ENCODE measurements at places on chromosomes 5 and 9.

- DNase-seq, result no peak
Measured at GRCh38 chr9:84366683-84367082, 26.1 kb upstream of the SLC28A3 start.

DNA sequence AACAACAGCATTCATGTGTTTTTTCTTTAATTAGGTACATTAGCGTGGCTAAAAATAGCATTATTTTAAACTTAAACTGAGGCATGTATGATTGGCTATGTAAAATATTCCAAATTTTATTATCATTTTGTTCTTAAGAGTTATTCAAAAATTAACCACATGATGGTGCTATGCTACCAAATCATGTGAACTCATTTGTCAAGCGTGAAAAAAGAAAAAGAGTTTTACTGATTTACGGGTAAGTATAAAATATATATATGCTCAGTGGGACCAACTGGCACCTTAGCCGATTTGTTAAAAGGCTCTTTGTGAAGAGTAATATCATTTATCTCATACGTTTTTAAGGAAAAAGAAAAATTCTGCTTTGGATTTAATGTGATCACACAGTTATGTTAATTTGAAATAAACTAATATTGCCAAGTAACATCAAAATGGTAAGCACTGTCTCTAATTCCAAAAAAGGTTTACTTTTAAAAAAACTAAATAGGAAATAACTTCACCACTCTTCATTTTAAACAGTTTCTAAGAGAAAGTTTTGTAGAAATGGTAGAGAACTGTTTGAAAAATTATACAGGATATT lies 1042.3 kb downstream of the CDH12 start:
- DNase-seq, result peak; percentile 27

- no peak for DNase-seq
Measured at GRCh38 chr9:85089188-85089969, 419.9 kb downstream of the NTRK2 start.

DNA sequence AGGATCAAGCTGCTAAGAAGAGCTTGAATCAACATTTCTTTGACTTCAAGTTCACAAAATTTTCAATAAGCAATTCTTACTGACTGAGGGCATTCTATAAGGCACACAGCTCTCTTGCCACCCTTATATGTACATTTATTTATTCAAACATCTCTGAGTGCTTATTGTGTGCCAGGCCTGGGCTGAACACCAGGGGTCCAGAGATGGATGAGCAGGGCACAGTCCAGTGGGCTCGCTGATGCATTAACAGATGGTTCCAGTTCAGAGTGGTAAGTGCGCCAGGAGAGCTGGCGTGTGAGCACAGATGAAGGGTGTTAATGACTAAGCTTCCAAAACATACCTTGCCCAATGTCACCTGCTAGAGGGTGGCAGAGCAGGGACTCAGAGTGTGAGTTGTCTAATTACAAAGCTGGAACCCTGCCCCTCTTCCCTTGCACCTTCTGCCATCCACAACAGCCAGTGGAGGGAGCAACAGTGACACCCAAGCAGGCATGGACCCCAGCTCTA lies 24.6 kb downstream of the ALG2 start:
- DNase-seq, result no peak

GRCh38 chr5:5558102-5558501 lies 135.6 kb downstream of the ICE1 start:
- DNase-seq, result no peak

DNA sequence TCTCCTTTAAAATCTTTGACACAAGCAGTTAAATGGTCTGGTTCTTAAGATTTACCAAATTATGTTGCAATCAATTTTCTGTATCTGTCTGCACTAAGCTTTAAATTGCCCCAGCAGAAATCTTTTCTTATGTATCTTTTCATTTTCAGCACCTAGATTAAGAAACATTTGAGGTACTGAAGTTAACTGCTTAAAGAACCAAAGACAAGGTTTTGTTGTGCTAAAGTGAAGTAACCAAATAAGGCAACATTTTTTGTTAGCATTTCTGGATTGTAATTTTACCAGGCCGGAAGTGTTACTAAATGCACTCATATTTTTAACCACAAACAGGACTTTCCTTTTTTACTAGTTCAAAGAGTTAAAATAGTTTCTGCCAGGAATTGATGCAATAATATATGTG lies 24.1 kb upstream of the MTAP start:
- DNase-seq, result peak; percentile 79

DNA sequence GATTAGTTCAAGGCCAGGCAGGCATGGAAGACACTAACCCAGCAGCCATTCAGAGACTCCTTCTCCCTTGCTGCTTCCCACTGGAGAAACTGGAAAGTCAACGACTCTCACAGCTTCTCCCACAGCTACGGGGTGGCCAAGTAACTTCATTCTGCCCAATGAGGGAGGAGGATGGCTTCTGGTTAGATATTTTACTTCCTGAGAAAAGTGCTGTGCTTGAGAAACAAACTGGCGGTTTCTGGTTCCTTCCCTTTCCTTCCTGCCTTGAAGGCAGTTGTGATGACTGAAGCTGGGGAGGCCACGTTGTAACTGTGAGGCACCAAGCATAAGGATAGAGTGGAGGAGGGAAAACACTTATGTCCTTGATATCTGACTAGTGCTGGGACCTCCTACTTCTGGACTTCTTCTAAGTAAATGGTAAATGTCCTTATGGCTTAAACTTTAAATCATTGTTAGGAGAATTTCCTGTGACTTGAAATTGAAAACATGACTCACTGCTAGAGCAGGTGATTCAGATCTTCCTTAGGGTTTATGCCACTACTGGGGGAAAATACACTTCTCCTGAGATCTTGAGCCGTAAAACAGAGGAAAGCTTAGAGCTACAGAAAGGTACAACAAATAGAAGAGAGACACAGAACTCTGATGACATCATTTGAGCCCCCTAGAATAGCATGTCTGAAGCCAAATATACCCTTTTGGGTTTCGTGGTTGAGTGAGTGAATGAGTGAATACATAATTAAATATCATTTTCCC lies 3.1 kb upstream of the GNPDA1 start:
- DNase-seq, result no peak

DNA sequence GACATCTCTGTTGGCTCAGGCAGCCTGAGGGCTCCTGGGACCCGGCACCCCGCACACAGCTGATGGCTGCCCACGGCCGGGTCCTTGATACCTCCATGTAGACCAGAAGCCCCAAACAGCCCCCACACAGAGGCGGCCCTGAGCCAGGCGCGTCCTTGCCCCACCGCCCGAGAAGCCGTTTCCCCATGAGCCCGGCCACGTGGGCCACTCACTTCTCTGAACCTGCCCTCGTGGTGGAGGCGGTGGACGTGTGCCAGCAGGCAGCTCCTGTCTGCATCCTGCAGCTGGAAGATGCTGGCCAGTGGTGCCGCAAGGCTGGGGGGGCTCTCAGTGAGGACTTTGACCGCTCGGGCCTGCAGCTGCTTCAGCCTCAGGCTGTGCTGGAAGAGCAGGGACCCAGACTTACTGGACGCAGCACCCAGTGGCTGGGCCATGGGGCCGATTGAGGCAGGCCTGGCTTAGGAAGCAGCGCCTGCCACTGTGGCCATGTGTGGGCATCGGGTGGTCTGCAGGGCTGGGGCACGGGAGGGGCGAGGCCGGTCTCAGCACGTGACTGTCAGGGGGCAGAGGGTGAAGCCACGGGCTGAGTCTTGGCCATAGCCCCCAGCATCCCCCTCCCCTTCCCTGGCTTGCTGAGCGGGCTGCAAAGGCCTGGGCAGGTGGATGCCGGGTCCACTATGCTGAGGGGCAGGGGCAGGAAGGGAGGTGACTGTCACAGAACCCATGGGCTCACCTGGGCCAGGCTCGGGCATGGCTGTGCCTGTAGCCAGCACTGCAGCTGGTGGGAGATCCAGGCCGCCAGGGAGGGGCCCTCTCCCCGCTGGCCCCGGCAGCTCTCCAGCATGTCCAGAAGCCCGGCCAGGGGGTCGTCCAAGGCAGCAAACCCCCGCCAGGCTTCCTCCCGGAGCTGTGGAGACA lies 50.0 kb downstream of the EXD3 start:
- no peak for DNase-seq

DNA sequence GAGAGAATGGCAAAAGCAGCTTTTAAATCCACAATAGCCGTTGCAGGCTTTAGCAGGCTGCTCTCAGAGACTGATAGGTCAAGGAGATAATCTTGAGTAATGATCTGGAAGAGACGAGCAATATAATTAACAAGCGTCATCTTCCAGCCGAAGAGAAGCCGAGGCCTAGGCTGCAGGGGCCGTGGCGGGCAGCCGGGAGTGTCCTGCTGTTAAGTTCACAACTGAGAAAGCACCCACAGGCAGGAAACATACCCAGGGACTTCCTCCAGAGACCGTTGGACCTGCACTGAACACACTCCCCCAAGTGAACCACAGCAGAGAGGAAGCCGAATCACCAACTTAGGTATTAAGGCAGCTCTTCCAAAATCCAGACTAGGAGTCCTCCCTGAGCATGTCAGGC lies 182.3 kb downstream of the IRX2 start:
- no peak for DNase-seq

GRCh38 chr5:124724357-124725039 lies 21.9 kb downstream of the ZNF608 start:
- no peak for DNase-seq

GRCh38 chr5:118996098-118996497 lies 7.8 kb upstream of the DTWD2 start:
- no peak for DNase-seq

GRCh38 chr5:123875561-123876275 lies 363.7 kb downstream of the CSNK1G3 start:
- DNase-seq, result peak; percentile 38

DNA sequence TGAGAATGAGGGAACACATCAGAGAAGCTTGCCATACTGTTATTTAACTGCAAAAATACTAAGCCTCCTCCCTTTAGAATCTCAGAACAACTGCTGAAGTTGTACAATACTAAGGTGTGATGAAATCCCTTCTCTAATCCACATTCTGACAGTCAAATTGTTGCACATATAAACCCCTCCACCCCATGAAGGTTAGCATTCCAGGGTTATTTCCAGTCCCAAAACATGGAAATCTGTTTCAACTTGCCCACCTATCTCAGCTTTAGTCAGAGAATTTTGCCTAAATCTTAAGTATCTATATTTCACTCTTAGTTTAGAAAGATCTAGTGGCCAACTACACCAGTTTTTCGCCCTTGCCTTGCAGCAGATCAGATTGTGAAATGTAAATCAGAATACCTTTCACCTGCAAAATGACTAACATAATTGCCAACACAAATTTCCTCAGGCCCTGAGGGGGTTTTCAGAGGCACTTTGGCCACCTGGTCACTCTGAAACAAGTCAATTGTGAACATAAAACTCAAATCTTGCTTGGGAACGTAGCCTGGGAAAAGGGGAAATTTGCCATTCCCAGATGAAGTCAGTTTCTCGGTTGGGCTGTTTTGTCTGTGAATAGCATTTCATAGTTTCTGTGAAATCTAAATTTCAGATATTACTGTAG lies 93.9 kb downstream of the EFNA5 start:
- no peak for DNase-seq

GRCh38 chr9:24382566-24382965 lies 163.1 kb downstream of the IZUMO3 start:
- no peak for DNase-seq

GRCh38 chr5:71811779-71812178 lies 92.7 kb downstream of the CARTPT start:
- DNase-seq, result no peak

GRCh38 chr9:73137914-73138313 lies 13.8 kb upstream of the ANXA1 start:
- no peak for DNase-seq

DNA sequence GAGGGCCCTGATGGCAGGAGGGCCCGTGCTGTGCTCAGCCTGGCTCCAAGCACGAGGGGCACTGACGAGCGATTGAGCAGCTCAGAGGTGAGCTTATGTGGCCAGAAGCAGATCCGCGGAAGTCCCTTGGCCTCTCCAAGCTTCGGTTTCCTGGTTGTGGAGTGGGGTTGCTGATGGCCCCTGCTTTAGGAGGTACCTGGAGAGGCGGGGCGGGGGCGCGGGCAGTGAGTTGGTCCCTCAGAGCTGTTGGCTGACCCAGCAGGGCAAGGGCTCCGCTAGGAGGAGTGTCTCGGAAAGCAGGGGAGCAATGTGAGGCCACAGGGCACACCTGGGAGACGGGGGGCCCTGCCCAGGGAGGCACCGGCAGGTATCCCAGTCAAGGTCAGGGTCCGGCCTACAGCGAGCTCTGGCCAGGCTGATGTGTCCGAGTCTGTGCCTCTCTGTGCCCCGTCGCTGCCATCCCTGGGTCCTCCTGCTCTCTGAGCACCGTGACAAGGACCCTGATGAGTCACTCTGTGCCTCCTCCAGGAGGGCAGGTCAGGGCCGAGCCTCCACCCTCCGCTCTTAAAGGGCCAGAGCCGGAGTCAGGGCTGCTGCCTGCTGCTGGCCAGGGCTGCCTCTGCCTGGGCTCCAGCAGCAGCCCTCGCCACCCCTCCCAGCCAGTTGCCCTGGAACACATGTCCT lies 14.8 kb downstream of the NCS1 start:
- DNase-seq, result peak; percentile 71

DNA sequence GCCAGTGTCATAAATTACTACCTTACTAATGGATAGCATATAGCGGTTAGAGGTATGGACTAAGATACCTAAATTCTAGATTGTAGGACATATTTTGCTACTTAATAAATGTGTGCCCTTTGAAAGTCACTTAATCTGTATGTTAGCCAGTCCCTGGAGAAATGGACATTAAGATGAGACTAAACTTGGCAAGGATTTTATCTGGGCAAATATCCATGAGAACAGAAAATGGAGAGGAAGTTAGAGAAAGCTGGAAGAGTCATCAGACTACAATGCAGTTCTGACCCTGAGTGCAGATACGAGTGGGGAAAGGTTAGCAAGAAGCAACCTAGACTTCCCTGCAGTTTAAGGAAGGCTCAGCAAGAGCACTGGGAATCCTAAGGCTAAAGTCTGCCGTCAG lies 33.0 kb downstream of the TBCA start:
- DNase-seq, result peak; percentile 14

DNA sequence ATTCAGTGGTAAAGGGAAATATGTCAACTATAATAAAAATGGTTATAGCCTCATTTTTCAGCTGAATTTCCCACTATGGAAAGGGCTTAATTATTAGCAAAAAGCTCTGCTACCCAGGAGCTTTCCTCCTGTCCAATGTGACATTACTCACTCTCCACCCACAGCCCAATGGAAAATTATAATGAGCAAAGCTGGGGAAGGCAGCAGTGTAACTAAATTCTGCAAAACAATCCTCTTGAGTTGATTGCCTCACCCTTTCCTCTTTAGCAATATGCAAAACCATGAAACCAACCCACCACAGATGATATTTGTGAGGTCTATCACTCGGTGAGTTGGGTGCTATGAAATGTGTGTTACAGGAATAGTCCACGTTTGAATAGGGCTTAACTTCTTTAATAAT lies 14.0 kb upstream of the PLPPR1 start:
- no peak for DNase-seq
